ENCODE measurements at places on chromosomes 1 and 21. TPM values are rescaled to one million over a fixed set of nuclear protein-coding genes. Genes with fewer than 3 reads are reported as not detected.

DNA sequence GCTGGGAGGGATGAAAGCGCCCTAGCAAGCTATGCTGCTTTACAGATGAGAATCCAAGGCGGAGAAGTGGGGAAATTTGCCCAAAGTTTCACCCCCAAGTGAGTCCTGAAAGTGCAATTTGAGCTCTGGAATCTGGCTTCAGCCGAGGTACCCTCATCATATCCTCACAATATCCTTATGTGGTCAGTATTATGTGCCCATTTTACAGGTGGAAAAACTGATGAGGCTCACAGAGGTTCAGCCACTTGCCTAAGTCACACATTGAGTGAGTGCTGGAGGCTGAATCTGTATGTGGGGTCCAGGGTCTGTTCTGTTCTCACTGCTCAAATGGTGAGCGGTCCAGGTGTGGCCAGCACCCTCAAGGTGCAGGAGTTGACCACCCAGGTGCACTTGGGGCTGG lies 85.3 kb downstream of the MATN1 start:
- H3K4me3 ChIP-seq: no peak overlapping the region
- no peaks in the 10 kb centered on the region for H3K27me3 ChIP-seq
- H3K4me1 ChIP-seq: no peaks in the 10 kb centered on the region
- H3K27ac ChIP-seq: no peak overlapping the region
- DNase-seq: no peak

DNA sequence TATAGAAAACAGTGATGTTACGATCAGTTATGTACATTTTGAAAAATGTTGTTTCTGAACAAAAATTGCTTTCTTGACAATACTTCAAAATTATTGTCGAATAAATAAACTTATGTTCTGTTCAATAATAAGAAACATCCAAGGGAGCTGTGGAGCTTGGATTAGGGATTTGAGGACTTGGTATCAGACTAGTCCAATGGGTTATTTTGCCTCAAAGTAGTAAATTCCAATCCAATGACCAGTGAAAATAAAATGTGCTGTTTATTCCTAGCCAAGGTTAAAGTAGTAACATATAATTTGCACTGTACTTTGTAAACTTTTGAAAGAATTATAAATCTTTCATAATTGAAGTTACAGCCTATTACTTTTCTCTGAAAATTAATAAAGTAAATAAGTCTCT lies 79.1 kb upstream of the IVNS1ABP start:
- H3K36me3 ChIP-seq: no peaks in the 10 kb centered on the region
- no peak overlapping the region for H3K27ac ChIP-seq
- H3K27me3 ChIP-seq: no peaks in the 10 kb centered on the region

DNA sequence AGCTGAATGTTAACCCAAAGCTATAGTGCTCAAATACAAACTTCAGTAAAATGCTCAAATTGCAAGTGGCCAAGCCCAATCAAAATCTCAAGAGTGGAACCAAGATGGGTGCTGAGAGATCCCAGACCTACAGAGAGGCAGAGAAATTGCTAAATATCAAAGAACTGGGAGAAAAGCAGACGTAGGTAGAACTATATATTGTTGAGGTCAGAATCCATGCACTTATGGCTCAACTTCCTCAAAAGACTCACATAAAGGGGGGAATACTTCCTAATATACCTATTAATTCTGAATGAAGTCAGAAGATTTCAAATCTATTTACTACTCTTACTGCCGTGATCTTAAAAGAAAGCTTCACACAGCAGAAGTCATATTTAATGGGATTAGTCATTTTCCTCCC lies 65.2 kb downstream of the PUM1 start:
- no peaks in the 10 kb centered on the region for H3K36me3 ChIP-seq
- H3K27me3 ChIP-seq: no peaks in the 10 kb centered on the region
- no peak overlapping the region for H3K4me3 ChIP-seq
- no peak for DNase-seq
- H3K27ac ChIP-seq: no peak overlapping the region
- no peaks in the 10 kb centered on the region for H3K4me1 ChIP-seq

DNA sequence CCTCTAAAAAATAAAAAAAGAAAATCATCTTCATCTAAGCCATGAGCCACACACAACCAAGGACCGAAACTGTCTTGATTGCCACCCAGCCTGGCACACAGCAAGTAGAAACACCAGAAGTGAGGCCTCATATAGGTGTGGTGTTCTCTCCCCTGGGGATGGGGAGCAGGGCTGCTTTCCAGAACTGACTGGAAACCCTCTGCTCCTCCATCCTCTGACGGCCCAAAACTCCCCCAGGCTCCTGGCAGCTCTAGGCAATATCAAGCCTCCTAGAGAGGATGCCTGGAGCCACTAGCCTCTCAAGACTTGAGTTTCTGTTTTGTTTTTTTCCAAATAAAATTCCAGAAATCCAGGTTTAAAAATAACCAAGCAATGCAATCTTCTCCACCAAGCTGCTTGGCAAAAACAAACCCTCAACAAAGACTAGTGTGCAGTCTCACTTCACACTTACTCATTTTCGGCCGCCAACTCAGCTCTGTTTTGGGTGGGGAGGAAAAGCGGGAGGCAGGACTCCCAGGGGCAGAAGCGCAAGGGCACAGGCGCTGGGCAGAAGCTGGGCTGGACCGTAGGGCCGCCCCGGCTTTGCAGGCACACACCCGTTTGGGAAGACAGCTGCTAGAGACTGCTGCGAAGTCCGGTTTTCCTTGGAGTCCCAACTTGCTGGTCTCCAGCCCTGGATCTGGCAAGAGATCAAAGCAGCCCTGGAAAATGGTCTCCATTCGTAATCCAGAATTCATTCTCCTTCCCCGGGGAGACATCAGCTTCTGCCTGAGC lies 78.2 kb upstream of the CAPZB start:
- peak; percentile 83 for DNase-seq
- no peak overlapping the region for H3K4me3 ChIP-seq
- H3K36me3 ChIP-seq: no peaks in the 10 kb centered on the region
- H3K27me3 ChIP-seq: no peaks in the 10 kb centered on the region

- DNase-seq: no peak
- no peak overlapping the region for H3K27ac ChIP-seq
- H3K36me3 ChIP-seq: no peaks in the 10 kb centered on the region
- H3K27me3 ChIP-seq: no peaks in the 10 kb centered on the region
- no peak overlapping the region for H3K4me3 ChIP-seq
- H3K4me1 ChIP-seq: no peaks in the 10 kb centered on the region
These were observed 69.2 kb upstream of the KIF26B start for GRCh38 chr1:245085508-245086095.

RGL1 gene
- total RNA-seq: 51.6 TPM

CDK11A gene
- 53.1 TPM for total RNA-seq

OR2M3 gene
- total RNA-seq: not detected

FCGR2B gene
- total RNA-seq: 68.6 TPM

COG2 gene
- total RNA-seq: 23.1 TPM

HSD3B2 gene
- total RNA-seq: 0.55 TPM

GPBP1L1 gene
- 113 TPM for total RNA-seq
